ENCODE measurements at places on chromosomes 7 and 10. TPM values are rescaled to one million over a fixed set of nuclear protein-coding genes. Genes with fewer than 3 reads are reported as not detected.

- DNase-seq: no peak
These were observed 116.4 kb upstream of the LRRTM3 start for GRCh38 chr10:66809402-66809801.

- peak; percentile 55 for DNase-seq
These were observed 17.1 kb upstream of the GTPBP4 start for GRCh38 chr10:971150-971542.

NEUROG3 gene
- total RNA-seq: not detected

CYP3A5 gene
- 345 TPM for total RNA-seq

PIK3AP1 gene
- 6.5 TPM for total RNA-seq

- peak; percentile 73 for DNase-seq
These were observed 452 bp downstream of the ATE1 start for GRCh38 chr10:121927318-121927840.

DNA sequence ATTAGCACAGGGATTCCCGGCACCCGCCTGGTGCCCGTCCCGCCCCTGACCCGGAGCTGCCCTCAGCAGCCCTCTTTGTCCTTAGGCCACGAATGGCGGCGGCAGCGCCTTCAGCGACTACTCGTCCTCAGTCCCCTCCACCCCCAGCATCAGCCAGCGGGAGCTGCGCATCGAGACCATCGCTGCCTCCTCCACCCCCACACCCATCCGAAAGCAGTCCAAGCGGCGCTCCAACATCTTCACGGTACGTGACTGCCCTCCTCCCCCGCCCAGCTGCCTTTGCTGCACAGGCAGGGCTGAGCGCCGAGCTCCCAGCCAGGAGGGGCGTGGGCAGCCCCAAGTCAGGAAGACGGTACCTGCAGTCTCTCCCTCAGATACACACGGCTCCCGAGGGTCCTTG, 33.6 kb downstream of the AGAP3 start:
- DNase-seq: no peak

GRCh38 chr7:118436663-118437062, 212.2 kb downstream of the ANKRD7 start:
- DNase-seq: no peak

DNA sequence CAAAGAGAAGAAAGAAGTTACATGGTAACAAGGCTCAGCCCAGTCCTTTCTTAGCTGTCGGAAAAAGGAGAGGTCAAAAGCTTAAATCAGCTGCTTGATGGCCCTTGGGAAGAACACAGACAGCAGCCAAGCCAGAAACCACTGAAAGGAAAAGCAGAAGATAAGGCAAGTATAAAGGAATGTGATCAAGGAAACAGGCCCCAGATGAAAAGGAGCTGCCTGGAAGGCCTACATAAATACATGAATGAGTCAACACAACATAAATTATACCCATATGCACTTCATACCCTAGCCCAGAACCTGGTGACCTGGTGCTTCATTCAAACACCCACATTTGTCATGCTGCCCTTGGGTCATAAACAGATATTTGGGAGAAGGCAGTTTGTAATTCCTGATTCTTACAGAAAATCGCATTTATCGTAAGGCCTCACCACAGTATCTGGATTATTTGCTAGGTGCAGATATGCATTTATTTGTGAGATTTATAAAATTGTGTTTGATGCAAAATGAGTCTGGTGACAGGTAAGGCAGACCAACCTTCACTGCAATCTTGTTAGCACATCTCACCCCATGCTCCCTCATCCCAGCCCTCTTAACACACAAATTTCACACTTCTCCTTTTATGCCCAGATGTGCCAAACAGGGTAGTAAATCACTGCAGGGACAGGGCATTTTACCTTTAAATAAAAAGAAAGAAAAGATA, 94.9 kb upstream of the KCNIP2 start:
- peak; percentile 34 for DNase-seq

DNA sequence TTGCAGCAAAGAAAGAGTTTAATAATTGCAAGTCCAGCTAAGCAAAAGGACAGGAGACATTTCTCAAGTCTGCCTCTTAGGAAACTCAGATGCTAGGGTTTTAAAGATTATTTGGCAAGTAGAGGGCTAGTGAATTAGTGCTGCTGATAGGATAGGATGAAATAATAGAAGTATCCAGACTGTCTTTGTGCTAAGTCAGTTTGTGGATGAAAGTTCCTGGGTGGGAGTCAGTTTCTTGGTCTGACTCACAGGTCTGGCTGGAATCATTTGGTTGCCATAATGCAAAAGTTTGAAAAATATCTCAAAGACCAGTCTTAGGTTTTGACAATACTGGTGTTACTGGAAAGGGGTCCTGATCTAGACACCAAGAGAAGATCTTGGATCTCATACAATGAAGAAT, 42.6 kb upstream of the INHBA start:
- DNase-seq: no peak

GRCh38 chr7:26054386-26054785, 97.6 kb upstream of the NFE2L3 start:
- no peak for DNase-seq

- no peak for DNase-seq
These were observed 98.1 kb downstream of the GPR37 start for GRCh38 chr7:124667312-124668153.

DNA sequence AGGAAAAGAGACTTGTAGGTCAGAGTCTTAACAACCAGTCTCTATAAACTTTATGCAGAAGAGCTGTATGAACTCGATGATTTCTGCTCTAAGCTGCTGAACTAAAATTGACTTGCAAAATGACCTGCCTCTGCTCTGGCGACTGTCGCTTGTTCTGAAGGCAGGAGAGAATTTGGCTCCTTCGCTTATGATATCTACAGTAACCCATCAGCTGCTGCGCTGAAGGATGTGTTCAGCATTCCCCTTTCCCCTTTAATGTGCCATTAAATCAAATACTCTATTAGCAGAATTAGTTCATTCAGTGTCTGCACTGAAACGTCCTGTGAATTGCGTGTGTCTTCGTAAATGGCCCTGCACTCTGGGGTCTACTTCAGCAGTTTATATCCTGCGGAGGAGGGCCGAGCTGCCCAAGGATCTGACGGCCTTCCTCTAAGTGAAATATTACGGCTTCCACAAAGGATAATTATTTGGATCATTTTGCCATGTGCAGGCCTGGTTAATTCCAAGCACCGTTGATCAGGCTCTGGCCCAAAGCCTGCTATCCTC, 254.9 kb downstream of the SNX10 start:
- no peak for DNase-seq

- no peak for DNase-seq
These were observed 118.6 kb upstream of the FRMD4A start for GRCh38 chr10:14449293-14449815.

- DNase-seq: no peak
These were observed 95.7 kb downstream of the ELAPOR2 start for GRCh38 chr7:86963599-86964230.

DNA sequence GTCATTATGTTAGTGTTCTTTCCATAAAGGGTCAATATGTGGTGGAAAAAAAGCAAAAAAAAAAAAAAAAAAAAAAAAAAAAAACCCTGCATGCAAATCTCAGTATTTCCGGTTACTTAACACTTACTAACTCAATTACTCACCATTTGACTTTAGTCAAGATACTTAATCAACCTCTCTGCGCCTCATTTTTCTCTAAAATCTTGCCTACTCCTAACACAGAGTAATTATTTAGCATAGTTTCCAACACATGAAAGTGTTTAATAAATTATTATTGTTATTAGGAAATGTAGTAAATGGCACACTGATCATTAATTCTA, 27.8 kb downstream of the PPP1R3A start:
- no peak for DNase-seq

DNA sequence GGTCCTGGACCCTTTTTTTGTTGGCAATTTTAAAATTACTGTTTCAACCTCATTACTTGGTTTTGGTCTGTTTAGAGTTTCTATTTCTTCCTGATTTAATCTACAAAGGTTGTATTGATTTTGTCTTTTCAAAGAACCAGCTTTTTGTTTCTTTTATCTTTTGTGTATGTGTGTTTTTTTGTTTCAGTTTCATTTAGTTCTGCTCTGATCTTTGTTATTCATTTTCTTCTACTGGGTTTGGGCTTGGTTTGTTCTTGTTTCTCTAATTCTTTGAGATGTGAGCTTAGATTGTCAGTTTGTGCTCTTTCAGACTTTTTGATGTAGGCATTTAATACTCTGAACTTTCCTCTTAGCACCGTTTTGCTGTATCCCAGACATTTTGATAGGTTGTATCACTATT, 8.5 kb upstream of the MRPS33 start:
- DNase-seq: no peak

GRCh38 chr7:90889210-90889609, 293.1 kb downstream of the CDK14 start:
- DNase-seq: no peak

- no peak for DNase-seq
These were observed 63.3 kb upstream of the PAPSS2 start for GRCh38 chr10:87596351-87596750.

UCMA gene
- not detected for total RNA-seq

- no peak for DNase-seq
These were observed 157.4 kb upstream of the TCF7L2 start for GRCh38 chr10:112792487-112793201.

CFAP46 gene
- 1.6 TPM for total RNA-seq

- DNase-seq: no peak
These were observed 14.9 kb upstream of the CPVL start for GRCh38 chr7:29161231-29161630.

- DNase-seq: no peak
These were observed 559.0 kb upstream of the NRP1 start for GRCh38 chr10:33893506-33893905.

NPFFR1 gene
- not detected for total RNA-seq

- peak; percentile 88 for DNase-seq
These were observed 1.1 kb downstream of the VIM start for GRCh38 chr10:17229016-17229716.

DNA sequence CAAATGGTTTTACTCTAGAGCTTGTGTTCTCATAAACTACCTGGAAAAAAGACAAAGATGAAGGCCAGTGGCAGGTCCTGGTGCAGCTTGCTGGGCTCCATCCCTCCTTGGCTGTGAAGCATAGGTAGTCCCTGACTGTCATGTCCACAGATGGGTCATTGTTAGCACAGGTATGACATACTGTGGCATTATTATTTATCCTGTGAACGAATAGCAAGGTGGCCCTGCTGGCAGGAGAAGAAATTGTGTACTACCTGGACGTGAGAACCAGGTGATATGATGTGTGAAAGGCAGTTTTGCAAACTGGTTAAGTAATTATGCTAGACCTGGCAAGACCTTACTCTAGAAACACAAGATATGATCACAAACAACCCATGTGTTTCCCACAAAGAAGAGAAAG, 63.9 kb downstream of the CCDC71L start:
- DNase-seq: no peak

- no peak for DNase-seq
These were observed 191.3 kb upstream of the AGK start for GRCh38 chr7:141359740-141360415.

GRCh38 chr7:54869523-54869922, 110.5 kb upstream of the SEC61G start:
- DNase-seq: no peak

LRRC18 gene
- total RNA-seq: not detected

GRCh38 chr7:30915005-30915601, 3.5 kb downstream of the AQP1 start:
- no peak for DNase-seq

- DNase-seq: peak; percentile 87
These were observed 1002.9 kb upstream of the KCND2 start for GRCh38 chr7:119270045-119270464.

DNA sequence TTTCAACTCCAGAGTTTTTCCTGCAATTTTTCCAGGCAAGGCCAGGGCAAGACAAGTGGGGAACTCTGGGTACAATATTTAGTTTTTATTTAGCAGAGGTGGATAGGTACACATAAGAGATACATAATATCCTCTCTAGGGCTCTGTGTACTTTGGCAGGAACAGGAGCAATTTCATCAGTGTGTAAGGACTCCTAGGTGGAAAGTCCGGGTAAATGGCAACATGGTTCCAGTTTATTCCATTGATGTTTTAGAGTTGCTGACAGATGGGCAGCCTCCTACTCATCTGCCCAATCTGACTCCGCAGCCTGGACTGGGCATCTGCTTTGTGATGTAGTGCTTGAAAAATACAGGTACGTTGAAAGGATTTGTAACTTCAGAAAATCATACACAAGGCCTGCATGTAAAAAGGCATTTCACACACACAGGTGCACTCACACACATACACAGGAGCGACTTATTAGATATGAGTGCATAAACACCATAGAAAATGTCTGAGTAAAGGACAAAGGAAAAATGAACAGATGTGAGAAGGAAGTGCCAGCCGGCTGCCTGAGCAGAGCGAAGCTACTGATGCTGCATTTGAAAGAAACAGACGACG, 5.7 kb downstream of the PON1 start:
- no peak for DNase-seq

GRCh38 chr10:4080225-4080805, 295.3 kb upstream of the KLF6 start:
- DNase-seq: no peak

CAMK1D gene
- 1.8 TPM for total RNA-seq

FAM20C gene
- total RNA-seq: 42.5 TPM

CH25H gene
- 3.9 TPM for total RNA-seq

SPDYE2B gene
- total RNA-seq: not detected

DNA sequence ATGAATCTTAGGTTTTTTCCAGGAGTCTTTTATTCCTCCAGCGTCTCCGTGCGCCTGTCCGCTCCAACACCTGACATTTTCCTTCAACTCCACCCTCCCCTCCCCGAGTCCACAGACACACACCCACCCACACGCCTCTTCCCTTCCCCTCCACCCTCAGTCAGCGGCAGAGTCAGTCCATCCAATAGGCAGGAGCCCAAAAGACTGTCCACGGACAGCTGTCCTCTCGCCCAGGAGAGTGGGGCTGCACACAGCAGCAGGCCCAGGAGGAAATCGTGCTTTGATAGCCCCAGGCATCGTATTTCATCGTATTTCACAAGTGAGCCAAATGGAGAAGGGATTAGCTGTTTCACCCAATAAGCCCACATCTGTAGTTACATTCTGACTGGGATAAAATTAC, 285.1 kb downstream of the ZEB1 start:
- peak; percentile 21 for DNase-seq

ZNF488 gene
- 1.2 TPM for total RNA-seq

KIF20B gene
- 6.5 TPM for total RNA-seq

DNA sequence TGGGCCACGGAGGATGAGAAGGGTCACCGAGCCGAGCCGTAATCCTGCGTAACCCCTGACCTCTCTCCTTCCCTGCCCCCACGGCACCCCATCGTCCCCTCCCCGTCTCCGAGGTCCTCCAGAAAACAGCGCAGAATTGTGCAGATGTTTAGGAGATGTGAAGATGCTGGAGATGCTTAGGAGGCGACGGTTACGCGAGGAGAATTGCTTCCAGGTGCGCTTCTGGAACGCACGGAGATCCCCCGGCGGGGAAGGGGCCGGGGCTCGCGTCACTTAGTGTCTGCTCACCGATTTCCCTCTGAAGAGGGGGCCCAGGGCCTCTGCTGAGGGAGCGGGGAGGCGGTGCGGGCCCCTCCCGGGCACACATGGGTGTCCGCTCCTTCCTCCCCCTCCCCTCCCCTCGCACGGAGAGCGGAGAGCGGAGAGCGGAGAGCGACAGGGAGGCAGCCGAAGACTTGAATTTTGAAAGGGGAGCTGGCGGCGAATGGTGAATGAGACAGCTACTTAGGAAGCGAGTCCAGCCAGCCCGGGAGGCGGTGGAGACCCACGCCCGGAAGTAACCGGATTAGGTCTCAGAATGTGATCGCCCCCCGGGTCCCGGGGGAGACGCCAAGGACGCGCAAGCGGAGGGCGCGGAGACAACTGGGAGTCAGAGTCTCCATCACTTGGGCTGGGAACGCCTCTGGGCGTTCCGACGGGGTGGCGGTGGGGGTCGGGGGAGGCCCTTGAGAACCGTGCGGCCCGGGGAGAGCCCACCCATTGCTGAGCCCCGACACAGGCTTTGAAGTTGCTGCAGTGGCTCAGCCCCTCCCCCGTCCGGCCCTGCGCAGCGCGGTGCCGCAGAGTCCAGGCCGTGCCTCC, 8.7 kb upstream of the EN2 start:
- no peak for DNase-seq

- DNase-seq: no peak
These were observed 168.1 kb upstream of the PPP2R2D start for GRCh38 chr10:131732631-131733127.

Data from hepatocyte (in vitro differentiated cells).